ENCODE measurements at places on chromosomes 12 and 14.

GRCh38 chr12:132140918-132141841 is 2.9 kb downstream of the DDX51 start:
- no peak for DNase-seq

- DNase-seq, result no peak
These were observed 729.1 kb downstream of the NOVA1 start for GRCh38 chr14:25868521-25869314.

- no peak for DNase-seq
These were observed 23.3 kb downstream of the CHGA start for GRCh38 chr14:92945959-92946846.

- no peak for DNase-seq
These were observed 303.9 kb upstream of the LRFN5 start for GRCh38 chr14:41302776-41303175.

- no peak for DNase-seq
These were observed 1546.9 kb upstream of the TMEM132C start for GRCh38 chr12:126719912-126720705.

DNA sequence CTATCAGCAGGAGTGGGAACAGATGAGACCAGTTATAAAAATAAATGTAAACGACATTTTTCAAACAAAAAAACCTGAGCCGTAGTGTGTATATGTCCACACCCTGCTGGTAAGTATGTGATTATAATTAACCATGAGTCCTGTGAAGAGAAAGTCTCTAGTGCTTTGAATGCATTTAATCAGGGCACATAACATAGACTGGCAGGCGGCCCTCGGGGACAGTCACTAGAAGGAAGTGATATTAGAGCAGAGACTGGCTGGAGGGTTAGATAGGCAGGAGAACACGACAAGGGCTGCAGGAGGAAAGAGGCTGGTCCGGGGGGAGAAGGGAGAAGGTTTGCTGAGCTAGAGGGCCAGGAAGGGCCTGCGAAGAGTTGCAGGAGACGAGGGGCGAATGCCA is 23.8 kb upstream of the ELK3 start:
- DNase-seq, result no peak
